Pulmonary artery endothelial cell (primary cell): ENCODE measurements at places on chromosomes 5 and 9. TPM values are rescaled to one million over a fixed set of nuclear protein-coding genes. Genes with fewer than 3 reads are reported as not detected.

THBS4 gene
- under 0.01 TPM in 1 of 2 replicates, not detected in the other for total RNA-seq

GRCh38 chr5:136210259-136210658, 17.3 kb upstream of the SMIM32 start:
- no peak for DNase-seq

DNA sequence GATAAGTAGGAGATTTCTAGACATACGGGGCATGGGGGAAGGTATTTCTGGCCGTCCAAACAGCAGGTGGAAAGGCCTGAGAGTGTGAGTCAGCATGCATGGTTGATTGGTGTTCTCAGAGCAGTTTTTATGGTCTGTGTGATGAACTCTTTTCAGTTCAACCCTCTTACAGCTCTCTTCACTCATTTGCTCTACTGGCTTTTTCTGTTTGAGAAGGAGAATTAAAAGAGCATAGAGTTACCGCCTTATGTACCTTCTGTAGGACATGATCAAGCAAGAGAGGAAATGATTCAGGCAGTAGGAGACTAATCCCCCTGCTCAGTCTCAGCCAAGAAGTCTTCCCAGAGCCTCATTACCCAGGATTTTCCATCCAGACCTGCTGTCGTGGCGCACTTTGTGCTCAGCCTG, 92.4 kb downstream of the PRDM6 start:
- no peak for DNase-seq

GRCh38 chr9:3473405-3473804, 52.4 kb downstream of the RFX3 start:
- DNase-seq = no peak

DNA sequence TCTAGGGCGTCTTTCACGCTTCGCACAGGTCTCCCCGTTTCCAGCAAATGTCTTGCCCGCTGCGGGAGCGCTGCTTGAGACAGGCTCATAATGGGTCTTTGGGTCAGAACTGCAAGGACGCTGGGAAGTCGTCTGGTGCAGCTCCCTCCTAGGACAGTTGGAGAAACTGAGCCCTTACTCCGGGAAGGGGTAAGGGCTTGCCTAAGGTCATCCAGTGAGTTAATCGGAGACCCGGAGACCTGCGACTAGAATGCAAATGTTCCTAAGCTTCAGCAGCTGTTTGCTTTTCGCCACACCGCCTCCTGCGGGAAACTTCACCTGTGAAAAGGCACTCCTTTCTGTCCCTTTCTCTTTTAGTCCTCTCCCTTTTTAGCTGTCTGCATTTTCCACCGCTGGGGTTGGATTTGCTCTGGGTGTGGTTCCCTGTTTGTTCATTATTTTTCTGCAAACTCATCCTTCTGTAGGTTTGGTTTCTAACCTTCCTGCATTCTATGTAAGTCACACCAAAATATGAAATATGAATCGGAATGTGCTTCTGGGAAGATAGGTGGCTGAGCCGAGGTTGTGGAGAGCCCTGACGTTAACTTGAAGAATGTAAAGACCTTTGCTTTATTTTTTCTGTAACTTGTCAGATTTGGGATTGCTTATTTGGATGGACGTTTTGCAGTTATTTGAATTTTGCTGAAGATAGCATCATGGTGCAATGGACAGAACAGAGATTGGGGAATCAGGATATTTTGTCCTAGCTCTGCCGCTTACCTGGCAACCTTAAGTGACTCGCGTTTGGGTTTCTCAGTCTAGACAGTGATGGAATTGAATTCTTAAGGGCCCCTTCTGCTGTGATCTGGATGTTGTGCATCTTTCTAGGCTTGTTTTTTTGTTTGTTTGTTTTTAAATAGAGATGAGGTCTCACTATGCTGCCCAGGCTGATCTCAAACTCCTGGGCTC, 909 bp downstream of the SLC36A1 start:
- no peak for DNase-seq

DNA sequence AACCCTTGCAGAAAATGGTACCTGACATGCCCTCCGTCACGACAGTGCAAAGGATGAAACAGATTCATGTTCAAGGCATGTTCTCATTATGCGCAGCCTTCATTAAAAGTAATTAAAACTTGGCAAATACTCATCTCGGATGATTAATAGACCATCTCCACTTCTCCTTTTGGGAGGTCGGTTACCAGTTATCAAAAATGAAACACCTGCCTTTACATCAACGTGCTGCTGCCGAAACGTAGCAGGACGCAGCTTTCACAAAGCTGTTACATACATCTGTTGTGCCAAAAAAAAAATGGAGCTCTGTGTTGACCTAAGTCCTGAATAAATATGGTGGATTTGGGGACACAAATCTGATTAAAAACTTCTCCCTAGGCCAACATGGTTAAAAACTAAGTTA, 75.7 kb downstream of the PTCH1 start:
- DNase-seq = no peak
